T-helper 9 cell (primary cell): ENCODE measurements at places on chromosomes 3 and 15.

DNA sequence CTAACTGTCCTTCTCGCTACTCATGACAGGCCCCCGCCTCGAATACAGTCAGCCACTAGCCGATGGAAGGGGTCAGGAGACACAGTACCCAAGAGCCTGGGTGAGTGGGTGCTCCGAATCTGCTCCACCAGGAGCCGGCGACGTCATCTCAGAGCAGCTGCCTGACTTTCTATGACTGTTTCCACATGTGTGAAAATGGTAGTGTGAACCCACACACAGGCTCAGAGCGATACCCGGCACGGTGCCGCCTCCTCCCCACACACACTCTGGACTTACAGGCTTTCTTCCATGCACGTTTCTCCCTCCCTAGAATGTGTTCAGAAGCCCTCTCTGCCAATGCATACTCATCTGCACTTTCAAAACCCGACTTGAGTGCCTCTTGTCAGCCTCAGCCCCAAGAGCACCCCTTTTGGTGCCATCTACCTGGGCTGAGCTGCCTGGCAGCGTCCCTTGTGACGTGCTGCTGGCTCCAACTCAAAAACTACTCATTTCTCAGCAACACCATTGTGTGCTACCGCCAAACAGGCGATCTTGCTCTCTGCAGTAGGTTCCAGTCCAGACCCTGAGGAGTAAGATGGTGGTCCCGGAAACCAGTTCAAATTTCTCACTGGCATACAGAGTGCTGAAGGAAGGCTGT lies 29.7 kb downstream of the VGLL4 start:
- DNase-seq, result no peak

- no peak for DNase-seq
Observed at GRCh38 chr3:158494673-158495072, 76.3 kb upstream of the MLF1 start.

DNA sequence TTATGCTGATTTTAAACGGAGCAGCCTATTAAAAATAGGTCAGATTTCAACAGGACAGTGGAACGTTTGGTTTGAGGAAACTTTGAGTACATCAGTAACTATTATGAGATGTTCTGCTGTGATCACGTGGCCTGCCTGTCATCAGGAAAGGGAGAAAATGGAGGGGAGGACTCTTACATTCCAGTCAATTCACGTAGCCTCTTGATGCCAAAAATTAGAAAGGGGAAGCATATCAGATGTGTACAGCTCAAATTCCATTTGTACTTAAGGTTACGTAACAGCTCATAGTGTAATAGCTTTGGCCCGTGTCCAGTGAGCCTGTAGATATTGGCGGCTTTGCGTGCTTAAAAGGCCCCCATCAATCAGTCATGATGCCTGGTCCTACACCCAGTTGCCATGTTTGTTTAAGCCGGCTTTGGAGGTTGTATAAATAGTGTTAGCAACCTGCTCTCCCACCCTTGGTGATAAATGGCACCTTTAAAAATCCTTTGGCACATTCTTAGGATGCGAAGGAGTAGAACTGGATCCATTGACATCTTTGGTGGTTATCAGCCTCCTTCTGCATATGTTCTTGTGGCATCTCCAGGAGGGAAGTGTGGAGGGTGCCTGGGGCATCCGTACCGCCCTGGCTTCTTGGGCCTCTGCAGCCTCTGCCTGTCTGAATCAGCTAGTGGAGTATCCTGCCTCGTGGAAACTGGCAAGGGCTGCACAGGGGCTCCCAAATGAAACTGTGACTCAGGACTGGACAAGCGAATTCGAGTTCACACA lies 163.9 kb downstream of the THSD4 start:
- no peak for DNase-seq

GRCh38 chr3:111723293-111724215 lies 128.4 kb upstream of the ZBED2 start:
- no peak for DNase-seq

DNA sequence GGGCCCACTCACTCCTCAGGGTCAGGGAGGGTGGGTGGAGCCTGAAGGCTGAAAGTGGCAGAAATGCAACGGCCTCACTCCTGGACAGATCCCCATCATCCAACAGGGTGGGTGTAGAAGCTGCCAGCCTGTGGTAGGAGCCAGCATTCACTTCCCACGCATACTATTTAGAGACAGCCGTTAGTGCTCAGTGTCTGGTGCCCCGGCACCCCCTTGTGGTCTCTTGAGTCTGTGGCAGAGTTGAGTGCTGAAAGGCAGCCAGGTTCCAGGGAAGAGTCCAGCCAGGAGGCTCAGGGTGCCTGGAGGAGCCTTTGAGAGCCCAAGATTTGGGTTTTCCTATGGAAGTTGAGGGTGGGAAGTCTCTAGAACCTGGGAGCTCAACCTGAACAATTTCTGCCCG lies 2.1 kb upstream of the GNAT1 start:
- no peak for DNase-seq

- DNase-seq, result no peak
Observed at GRCh38 chr15:22866079-22866478, 27.6 kb downstream of the NIPA2 start.

DNA sequence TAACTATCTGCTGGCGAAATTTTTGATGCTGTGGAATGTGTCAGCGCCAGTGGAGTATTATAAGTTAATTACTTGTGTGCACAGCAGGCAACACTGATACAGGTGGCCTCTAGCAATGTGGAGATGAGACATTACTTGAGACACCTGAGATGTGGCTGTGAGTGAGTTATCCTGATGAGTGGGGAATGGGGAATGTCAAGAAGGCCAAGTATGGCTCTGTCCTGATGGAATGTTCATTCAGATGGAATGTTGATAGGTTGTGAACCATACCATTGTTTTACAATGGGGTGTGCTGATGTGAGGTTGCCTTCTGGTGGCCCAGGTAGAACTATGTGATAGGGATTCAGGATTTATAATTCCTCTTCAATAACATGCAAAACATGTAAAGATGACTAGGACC lies 404.8 kb downstream of the PTPRG start:
- no peak for DNase-seq

- no peak for DNase-seq
Observed at GRCh38 chr3:188257384-188258026, 103.5 kb downstream of the LPP start.
